Astrocyte of the hippocampus (primary cell): ENCODE measurements at places on chromosomes 4 and X.

GRCh38 chr4:183996868-183997267 is 91.8 kb downstream of the STOX2 start:
- DNase-seq: peak; percentile 23

GRCh38 chr4:68451246-68452211 is 4.3 kb downstream of the TMPRSS11E start:
- peak; percentile 42 for DNase-seq

GRCh38 chr4:74202062-74202586 is 44.2 kb downstream of the MTHFD2L start:
- peak; percentile 81 for DNase-seq

- DNase-seq: no peak
Observed at GRCh38 chrX:71629467-71629866, 11.2 kb upstream of the CXCR3 start.

DNA sequence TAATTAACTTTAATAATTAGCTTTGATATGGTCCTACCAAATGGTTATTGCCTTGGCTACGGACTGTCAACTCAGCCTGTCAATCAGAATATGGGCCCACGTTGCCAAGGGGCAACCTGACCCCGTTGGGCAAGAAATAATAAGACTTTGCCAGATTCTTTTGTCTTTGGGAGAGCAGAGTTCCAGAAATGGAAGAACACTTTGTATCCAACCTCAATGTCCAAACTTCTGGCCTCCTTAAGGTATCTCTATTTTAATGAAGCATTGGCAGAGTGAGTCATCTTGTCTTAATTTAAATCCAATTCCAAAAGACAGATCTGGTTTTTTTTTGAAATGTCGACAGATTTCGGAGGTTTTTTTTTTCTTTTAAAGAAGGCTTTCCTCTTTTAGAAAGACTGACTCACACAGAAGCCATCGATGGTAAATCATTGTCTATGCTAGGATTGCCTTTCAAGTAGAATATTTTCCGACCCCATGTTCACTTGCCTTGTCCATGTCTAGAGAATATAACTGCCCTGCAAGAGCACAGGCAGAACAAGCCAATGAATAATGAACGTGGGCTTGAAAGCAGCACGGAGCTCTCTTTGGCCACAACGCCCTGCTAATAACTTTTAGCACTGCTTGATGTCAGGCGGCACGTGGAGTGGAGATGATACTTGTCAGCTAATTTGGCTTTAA is 190.3 kb upstream of the GATB start:
- DNase-seq: no peak

- no peak for DNase-seq
Observed at GRCh38 chrX:103483720-103484119, 35.6 kb downstream of the RAB40A start.

- DNase-seq: no peak
Observed at GRCh38 chr4:63607169-63607872, 801.9 kb downstream of the TECRL start.

GRCh38 chr4:72326692-72327632 is 242.1 kb downstream of the ADAMTS3 start:
- peak; percentile 48 for DNase-seq

DNA sequence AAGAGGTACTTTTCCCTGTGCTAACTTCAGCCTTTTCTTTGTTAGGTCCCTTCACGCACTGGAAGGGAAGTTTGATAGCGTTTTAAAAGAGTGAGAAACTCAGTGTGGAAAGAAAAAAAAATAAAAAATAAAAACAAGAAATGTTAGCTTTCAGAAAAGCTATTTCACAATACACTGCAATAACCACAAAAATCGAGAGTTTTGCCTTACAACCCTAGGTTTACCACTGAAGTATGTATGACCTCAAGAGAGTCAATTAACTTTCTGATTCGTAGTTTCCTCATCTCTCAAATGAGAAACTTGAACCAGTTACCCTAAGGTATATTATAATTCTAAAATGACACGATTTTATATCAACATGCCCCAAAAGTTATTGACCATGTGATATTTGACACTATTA is 93.9 kb upstream of the JADE1 start:
- no peak for DNase-seq

GRCh38 chr4:134911941-134912340 is 710.4 kb upstream of the PABPC4L start:
- DNase-seq: no peak

DNA sequence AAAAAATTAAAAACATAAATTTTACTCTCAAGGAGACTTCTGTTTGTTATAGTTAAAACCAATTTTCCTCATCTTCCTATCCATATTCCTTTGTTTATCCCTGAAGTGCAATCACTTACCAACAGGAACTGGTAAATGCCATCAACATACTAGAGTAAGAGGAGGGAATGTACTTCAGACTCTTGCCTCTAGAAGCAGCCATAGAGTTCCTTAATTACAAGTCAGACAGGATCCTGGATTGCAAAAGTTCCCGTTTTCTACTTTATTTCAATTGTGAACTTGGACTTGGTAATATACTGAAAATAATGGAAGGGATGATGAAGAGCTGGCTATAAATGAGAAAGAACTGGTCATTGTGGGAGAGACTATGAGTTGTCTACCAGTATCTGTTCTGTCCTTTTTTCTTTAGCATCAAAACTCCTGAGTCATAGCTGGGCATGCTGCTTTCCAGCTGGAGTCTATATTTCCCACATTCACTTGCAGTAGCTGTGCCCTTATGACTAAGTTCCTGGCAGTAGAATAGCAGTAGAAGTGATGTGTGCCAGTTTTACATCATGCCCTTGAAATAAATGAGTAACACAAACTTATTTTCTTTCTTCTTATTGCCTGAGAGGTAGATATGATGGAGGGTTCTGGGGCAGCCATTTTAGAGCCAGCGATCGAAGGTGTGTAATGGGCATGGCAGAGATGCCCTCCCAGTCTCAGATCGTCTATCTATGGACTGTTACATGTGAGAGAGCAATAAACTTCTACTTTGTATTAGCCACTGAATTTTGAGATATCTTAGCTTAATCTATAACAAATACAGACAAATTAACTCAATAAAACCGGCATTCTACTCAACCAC is 26.8 kb upstream of the SPARCL1 start:
- DNase-seq: peak; percentile 77

- DNase-seq: no peak
Observed at GRCh38 chr4:80731436-80731835, 299.1 kb upstream of the BMP3 start.

GRCh38 chrX:65607070-65607742 is 60.2 kb upstream of the MSN start:
- no peak for DNase-seq

DNA sequence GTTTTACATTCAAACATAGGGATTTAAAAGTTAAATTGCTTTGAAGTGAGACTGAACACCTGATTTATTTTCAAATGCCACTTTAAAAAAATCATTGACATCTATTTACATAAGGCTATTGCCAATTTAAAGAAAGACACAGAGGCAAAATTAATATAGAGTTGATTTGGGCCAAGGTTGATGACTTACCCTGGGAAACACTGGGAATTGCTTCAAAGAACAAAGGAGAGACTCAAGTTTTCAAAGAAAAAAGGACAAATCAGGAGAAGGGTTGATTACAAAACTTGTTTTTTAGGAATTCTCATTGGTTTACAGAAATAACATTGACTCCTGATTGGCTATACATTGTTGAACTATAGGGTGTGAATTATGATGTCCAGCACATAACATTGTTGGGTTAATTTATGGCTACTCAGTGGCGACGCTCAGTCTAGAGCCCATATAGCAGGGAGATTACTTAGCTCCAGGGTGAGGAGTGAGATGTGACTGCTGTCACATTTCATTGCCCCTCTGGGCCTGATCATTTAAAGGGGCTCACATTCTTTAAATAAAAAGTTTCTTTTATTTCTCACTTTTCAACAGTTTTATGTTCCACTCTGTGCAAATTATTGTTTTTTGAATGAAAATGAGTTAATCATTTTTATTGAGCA is 184.6 kb downstream of the SPATA18 start:
- DNase-seq: no peak

DNA sequence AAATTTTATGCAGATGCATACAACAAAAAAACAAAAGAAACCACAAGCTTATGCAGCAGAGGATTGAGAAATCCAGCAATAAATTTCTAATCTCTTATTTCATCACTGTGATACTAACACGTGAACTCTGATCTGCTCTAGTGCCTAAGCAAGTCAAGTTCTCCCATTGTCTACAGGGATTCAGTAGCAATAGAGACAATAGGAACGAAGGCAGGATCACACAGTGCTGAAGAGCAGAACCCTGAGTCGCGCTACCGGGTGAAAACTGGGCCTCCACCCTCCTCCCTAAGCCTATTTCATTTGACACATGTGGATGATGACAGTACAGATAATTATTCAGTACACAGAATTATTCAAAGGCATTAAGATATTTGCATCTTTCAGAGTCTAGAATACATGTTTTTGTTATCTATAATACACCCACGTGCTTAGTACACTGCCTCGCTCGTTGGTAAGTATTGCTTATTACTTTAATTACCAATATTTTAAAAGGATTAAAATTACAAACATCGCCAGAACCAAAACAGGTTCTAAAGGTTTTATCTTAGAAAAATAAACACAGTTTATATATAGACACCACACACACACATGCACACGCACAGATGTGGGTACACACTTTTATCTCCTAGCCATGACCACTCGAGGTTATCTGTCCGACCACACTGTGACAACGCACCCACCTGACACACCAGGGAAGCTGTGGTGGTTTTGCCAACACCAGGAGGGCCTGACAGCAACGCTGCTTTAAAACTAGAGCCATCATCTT is 60.1 kb downstream of the RFC1 start:
- DNase-seq: no peak
